ENCODE measurements at places on chromosomes 6 and 20.

- no peak for DNase-seq
These were observed 303.9 kb upstream of the DEFB112 start for GRCh38 chr6:50353603-50354002.

DNA sequence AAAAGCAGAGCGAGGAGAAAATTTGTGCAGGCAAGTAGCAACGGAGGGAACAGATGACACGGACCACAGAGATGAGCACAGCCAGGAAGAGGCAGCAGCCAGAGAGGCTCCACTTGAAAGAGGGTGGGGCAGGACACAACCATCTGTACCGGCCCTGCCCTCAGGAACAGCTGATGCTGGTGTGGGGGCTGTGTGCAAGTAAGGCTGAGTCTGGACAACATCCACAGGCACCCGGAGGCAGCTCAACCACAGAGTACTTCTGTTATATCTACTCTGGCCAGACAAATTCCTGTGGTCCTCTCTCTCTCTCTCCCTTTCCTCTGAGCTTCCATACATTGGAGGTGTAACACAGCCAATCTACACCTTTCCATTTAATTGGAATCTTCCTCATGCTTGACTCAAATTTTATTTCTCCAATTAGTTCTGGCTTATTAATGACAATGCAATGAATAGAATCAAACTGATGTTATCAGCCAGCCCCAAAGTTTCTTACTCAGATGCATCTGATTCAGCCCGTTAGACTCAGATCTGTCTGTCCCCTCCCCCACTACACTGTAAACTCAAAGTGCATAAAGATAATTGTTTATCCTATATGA is 24.9 kb downstream of the KIF13A start:
- DNase-seq, result no peak

DNA sequence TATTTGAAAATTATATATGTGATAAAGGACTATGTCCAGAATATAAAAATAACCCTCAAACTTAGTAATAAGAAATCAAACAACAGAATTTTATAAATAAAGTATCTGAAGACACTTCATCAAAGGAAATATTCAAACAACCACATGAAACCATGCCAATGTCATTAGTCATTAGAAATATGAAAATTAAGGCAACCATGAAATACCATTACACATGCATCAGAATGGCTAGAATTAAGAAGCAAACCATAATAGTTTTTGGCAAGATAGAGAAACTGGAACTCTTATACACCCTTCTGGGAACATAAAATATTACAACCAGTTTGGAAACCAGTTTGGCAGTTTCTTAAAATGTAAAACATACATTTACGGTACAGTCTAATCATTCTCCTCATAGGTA is 137.2 kb upstream of the ADGRB3 start:
- DNase-seq, result no peak

GRCh38 chr20:25464501-25465242 is 57.2 kb downstream of the GINS1 start:
- no peak for DNase-seq

DNA sequence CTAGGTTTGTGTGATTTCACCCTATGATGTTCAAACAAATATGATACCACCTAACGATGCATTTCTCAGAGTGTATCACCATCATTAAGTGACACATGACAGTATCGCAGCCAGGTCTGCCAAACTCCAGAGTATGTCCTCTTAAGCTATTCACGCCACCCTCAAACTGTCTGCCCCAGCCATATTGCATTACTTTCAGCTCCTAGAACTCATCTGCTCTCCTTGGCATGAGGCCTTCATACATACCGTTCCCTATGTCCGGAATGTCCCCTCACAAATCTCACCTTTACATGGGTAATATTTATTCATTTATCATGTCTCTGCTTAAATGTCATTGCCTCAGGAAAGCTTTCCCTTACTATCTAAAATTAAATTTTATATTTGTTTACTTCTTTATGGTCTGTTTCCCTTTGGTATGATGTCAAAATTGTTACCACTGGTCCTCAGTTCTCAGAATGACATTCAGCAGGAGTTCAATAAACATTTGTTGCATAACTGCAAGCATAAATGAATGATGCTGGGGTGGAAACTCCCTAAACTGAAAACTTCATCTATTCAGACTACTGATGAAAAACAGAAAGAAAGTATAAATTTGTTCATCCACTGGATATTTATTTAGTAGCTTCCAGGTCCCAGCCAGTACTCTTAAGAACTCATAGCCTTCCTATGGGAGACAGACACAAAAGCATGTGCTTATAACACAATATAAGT is 3.2 kb downstream of the SESN1 start:
- no peak for DNase-seq

- DNase-seq, result no peak
These were observed 162.1 kb downstream of the AIG1 start for GRCh38 chr6:143222801-143223231.

GRCh38 chr20:52801628-52802006 is 170.5 kb upstream of the TSHZ2 start:
- no peak for DNase-seq

DNA sequence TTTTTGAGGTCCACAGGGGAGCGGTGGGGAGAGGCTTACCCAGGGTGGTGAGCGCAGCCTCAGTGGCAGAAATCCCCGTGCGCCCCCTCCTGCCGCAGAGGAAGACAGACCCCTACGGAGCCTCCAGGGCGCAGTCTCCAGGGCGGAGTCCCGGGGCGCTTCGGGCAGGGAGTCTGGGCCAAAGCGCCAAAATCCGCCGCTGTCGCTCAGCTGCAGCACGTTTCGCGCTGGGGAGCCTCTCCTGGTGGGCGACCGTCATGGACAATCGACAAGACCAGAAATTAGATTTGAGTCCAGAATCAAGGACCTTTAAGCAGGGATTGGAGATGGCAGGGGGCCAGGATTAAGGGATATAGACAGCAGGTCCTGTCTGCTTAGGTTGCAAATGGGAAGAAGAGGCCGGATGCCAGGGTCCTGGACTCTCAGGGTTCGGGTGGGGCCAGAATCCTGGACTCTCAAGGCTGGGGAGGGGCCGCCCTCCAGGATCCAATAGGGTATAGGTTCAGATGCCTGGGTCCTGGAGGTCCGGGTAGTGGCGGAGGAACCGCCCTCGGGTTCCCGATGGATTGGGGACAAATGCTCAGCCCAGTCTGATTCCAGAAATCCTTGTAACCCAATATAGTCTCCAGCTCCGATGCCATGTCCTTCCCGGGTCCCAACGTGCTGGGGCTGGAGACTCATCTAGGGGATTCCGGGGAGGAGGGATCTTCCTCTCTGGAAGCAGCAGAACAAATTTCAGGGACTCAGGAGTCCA is 7.9 kb upstream of the HLA-E start:
- DNase-seq, result no peak

- DNase-seq, result no peak
These were observed 70.8 kb downstream of the YTHDF1 start for GRCh38 chr20:63145156-63145555.

- no peak for DNase-seq
These were observed 210.3 kb downstream of the FOXA2 start for GRCh38 chr20:22374066-22374465.

- DNase-seq, result no peak
These were observed 4.0 kb upstream of the CST1 start for GRCh38 chr20:23754731-23755130.

GRCh38 chr20:45701104-45701503 is 734 bp upstream of the WFDC13 start:
- DNase-seq, result no peak

GRCh38 chr6:4610256-4610655 is 165.9 kb upstream of the CDYL start:
- no peak for DNase-seq

GRCh38 chr20:20851385-20851784 is 138.9 kb upstream of the RALGAPA2 start:
- DNase-seq, result no peak

DNA sequence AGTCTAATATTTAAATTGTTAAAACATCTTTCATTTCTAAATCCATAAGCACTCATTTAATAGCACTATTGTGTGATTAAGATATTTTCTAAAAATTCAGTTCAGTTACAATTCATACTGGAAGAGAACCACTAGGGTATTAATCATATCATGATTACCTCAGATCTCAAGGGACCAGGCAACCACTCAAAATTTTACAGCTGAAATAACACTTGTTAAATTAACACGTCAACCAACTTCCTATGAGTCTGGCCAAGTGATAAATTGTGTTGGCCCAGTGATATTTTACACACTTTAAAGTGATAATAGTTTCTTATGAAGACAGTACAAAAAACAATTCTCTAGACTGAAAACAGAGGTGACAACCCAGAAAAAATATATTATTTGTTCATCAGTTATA is 869.0 kb upstream of the ADGRB3 start:
- DNase-seq, result no peak

- no peak for DNase-seq
These were observed 20.4 kb downstream of the SERINC3 start for GRCh38 chr20:44501448-44501847.

DNA sequence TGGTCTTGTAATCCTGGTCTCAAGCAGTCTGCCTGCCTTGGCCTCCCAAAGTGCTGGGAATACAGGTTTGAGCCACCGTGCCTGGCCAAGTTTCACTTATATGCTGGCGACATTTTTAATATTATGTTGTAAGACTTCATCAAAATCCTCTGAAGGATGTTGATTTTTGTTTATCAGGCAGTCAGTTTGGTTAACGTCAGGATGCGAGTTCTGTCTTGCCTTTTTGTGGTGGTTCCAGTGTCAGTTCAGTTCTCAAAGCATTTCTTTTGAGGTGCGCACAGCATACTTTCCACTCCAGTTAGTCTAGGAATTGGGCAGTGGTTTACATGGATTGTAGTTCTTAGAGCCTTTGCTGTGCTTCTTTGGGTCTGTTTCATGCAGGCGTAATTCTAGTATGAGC is 24.9 kb downstream of the SCAF8 start:
- no peak for DNase-seq

GRCh38 chr6:95423331-95423730 is 154.0 kb upstream of the MANEA start:
- no peak for DNase-seq

DNA sequence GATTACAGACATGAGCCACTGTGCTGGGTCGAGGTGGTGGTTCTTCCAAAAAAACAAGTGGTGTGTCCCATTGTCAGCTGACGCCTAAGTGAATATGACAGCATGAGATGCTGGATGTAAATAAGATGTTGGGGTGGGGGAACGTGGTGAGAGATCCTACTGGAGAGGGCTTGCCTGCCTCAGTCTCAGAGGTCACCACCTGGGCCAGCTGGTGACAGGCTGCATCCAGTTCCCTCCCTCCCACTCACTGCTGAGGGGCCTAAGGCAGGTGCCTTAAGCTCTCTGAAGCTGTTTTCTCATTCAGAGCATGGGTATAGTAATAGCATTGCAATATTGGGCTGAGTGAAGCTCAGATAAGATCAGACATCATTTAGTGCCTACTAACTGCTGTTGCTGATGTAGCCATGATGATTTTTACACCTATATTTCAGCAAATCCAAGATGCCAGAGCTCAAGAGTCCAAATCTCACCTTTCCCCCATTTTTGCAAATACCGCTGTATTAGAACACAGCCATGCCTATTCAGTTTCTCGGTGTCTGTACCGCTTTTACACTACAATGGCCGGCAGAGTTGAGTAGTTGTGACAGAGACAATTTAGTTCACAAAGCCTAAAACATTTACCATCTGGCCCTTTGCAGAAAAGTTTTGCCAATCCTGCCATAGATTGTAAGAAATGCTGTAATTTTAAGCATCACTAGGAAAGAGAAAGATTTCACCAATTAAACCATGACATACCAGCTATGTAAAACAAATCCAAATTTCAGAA is 171.3 kb downstream of the ANKRD60 start:
- no peak for DNase-seq

DNA sequence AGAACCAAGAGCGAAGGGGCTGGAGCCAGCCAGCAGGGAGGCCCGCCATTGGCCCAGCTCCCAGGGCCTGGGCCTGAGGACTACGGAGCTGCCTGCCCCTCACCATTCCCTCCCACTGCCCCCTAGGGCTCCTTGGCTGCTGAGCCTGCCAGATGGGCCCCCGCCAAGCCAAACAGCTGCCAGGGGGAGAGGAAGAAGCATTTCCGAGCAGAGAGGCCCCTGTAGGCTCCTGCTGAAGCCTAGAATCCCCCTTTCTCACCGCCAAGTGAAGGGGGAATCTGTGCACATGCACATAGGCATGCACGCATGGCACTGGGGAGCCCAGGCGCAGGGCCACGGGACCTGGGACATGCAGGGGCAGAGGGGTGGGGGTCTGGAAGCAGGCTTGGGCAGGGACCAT is 28.5 kb upstream of the MRPS18A start:
- no peak for DNase-seq

DNA sequence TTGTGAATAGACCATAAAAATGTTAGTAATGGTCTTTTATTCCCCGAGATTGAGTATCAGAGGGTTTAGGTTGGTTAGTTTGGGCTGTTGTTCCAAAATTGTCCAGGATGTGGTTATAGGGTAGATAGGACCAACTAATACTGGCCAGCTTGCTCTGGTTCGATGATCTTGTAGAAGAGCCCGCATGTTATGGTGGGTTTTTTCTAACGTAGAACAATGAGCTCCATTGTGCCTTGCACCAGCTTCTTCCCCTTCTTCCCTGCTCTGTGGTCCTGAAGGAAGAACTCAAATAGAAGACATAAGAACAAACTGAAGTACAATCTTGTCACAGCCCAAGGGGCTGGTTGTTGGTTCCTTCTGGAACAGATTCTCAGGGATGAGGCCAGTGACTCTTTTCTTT is 70.5 kb downstream of the RREB1 start:
- no peak for DNase-seq

- no peak for DNase-seq
These were observed 75.9 kb upstream of the SYNJ2 start for GRCh38 chr6:157905590-157906342.

DNA sequence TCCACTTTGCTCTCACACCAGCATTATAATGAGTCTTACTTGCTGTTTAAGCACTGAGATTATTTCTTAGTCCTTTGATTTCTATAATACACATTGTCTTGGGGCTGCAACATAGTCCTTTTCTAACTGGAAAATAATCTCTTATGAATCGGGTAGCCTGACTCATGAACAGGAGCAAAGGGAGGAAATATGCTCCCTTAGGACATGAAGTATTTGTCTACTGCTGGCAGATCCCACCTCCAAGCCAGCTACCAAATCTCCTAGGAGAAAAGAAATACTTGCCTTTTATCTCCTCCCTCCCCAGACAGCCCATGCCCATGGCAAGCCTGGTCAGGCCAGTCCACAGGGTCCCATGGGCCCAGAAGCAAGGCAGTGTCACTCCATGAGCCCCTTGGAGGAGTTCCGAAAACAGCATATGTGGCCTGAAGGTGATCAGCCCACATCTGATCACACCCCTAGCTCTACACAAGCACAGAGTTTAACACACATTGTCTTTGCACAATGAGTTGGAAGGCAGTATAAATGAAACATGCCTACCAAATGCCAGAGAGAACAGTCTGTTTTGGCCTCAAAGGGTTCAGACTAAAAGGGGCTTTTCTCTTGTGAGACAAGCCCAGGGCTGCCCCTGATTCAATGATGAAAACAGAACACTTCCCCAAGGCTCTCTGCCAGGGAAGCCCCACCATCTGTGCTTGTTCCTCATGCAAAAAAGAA is 37.1 kb upstream of the SLC4A11 start:
- DNase-seq, result no peak

GRCh38 chr20:24321973-24322372 is 147.5 kb upstream of the SYNDIG1 start:
- no peak for DNase-seq

GRCh38 chr20:50493881-50494253 is 16.3 kb upstream of the PTPN1 start:
- no peak for DNase-seq
